Muscle of leg (tissue), 16 donors: ENCODE measurements at places on chromosomes 5 and 9.

DNA sequence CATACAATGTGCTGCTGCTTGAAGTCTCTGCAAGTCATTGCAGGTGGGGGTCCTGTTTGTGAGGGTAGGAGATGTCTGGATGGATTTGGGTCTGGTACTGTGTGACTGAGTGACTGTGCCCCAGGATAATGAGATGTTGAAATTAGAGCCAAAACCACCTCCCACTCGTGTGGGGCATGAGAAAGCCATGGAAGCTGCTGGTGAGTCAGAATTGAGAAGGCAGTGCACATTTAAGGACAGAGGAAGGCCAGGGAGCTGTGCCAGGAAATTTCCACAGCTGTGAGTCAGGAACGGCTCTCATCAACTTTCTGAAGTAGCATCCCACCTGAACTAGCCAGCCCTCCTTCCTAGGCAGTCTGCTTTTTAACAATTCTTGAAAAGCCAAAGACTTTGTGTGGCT is 229.8 kb downstream of the DRD1 start:
- DNase-seq: peak; percentile 39

DNA sequence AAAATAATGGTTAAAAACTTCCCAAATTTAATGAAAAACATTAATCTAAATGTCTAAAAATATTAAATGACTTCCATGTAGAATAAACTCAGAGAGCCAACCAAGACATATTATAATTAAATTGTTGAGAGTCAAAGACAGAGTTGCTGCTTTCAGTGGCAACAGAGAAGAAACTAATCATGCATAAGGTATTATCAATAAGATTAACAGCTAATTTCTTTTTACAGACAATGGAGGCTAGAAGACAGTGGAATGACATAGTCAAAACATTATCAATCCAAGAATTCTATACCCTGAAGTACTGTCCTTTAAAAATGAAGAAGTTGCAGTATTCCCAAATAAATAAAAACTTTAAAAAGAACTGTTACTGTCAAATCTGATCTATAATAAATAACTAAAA is 268.7 kb downstream of the IRX2 start:
- DNase-seq: no peak

DNA sequence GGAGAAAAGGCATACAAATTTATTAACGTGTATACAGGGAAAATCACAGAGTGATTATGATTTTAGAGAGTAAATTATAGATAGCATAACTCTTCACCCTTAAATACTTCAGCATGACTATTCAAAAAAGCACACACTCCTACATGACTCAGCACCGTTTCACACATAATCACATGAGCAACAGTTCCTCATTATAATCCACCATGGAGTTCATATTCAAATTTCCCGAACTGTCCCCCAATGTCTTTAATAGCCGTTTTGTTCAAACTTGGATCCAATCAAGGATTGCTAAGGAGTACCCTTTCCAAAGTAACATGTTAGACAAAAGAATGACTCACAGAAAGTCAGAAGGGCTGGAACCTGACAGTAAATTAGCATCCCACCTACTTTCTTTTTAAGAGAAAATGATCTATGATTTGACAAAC is 32.1 kb downstream of the RAPGEF1 start:
- peak; percentile 70 for DNase-seq

DNA sequence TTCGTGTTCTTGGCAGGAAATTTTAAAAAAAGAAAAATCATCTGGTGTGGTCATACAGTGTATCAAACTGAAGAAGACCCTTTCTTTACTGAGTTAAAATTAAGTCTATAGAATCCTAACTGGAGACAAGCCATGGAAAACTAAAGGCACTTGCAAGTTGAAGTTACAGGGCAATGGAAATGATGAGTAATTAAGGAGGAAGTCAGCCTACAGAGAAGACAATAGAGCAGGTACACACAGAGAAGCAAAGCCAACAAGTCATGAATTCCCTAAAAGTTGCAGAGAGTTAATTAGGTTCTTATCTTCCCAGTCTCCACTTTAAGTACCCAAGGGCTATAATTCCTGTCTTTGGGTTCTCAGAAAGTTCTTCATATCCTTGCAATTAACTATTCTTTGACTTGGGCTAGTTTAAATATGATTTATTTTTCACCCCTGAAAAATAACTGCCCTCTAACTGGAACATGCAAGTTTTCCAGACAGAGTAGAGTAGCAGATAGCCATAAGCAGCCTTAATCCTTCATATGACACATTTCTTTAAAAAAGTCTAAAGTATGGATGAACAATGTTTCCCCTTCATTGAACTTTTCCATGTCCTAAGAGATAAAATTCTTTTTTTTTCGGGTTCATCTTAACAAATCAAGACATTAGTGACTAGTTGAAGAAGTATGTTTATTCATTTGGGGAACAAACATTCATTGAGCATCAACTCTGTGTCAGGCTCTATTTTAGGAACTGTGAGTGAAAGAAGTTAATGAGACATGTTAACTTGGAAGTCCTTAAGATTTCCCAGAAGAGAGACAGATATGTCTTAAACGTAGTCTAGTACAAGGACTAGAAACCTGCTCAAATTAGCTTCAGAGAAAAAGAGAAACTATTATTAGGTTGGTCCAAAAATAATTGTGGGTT is 5.2 kb upstream of the ITGA2 start:
- no peak for DNase-seq

DNA sequence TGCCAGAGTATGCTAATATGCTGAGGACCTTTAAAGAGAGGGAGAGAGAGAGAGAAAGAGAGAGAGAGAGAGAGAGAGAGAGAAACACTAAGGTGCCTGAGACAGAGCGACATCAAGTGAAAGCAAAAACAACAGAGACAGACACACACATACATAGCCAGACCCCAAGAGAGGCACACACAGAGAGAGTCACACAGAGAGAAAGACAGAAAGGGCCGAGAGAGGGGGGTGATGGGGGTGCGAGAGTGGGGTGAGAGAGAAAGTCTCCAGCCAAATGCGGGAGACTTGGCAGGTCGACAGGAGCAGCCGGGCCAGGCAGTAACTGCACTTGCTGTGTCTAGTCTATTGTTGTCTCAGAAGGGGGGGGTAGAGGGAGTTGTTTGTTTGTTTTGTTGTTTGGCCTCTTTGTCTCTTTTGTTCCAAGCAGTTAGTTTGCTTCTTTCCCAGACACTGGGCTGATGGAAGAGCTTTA is 30.1 kb upstream of the NFIB start:
- peak; percentile 88 for DNase-seq

DNA sequence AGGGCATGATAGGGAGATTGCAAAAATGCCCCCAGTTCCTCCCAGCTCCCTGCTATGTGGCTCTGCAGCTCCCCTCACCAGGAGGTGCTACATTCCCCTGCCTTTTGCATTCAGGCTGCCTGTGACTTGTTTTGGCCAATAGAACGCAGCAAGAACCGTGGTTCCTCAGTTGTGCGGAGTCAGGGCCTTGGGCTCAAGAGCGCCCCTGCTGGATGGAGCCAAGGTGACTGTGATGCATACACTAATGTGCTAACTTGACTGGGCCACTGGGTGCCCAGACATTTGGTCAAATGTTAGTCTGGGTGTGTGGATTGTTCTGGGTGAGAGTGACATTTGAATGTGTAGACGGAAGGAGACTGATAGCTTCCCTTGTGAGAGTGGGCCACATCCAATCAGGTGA is 123.3 kb upstream of the MVB12B start:
- no peak for DNase-seq

GRCh38 chr5:73442231-73442811 is 6.3 kb downstream of the FOXD1 start:
- DNase-seq: no peak

- DNase-seq: no peak
These were observed 179.5 kb upstream of the PPP1R2B start for GRCh38 chr5:156670615-156671014.

DNA sequence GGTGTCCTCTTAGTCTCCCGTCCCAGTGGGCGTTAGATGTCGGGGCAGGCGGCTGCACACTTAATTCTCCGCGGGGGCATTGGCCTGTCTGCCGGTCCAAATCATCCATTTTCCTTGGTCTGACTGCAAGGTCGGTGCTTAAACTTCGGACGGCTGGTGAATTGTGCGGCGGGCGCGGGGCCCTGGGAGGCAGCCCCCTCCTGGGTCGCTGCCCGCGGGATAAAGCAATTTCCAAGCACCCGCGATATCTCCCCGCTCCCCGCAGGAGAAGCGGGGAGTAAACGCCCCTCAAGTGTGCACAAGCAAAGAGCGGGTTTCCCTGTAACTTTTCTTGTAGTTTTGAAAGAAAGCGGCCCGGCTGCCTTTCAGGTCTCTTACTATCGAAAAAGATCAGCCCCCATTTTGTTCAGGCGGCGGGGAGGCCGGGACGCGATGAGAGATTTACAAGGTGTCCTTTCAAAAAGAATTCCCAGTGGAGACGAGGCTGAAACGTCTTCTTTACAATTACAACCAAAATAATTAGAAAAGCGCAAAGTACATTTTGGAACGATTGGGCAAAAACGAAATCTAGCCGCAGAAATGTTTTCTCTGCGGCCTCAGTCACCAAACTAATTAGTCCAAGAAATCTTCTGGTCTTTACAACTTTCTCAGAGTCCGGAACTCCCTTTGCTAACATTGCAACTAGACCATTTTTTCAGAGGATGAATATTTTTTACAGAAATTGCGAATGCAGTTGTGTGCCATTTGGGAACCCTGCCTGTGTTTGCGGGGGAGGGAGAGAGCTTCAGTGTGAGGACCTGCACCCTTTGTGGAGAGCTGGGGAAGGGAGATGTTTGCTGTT is 1.8 kb downstream of the IRX1 start:
- DNase-seq: no peak

DNA sequence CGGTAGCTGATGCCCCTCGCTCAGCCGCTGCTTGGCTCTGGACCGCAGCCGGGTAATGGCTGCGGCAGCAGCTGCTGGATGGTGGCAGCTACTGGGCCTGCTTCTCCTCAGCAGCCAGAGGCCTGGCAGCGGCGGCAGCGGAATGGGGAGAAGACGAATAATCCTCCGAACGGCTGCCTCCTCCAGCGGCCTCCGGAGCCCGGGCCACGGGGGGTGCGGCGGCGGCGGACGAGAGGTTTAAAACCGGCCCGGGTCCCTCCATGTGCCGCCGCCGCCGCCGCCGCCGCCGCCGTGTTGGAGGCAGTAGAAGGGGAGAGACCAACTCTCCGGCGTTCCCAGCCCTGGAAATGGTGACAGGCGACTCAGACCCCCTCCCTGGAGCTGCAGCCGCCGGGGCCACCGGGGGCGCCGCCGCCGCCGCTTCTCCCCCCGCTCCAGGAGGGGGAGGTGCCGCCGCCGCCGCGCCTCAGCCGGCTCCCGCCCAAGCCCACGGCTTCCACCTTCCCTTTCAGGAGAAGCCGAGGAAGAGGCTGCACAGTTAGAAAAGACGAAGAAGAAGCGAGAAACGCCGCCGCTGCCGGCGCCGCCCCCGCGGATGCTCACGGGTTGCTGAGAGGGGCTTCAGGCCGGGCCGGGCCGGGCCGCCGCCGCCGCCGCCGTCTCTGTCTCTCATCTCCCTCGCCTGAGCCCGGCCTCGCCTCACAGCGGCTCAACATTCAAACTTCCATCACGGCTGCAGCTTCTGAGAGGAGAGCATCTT is 118.4 kb upstream of the PRSS3 start:
- DNase-seq: peak; percentile 64

DNA sequence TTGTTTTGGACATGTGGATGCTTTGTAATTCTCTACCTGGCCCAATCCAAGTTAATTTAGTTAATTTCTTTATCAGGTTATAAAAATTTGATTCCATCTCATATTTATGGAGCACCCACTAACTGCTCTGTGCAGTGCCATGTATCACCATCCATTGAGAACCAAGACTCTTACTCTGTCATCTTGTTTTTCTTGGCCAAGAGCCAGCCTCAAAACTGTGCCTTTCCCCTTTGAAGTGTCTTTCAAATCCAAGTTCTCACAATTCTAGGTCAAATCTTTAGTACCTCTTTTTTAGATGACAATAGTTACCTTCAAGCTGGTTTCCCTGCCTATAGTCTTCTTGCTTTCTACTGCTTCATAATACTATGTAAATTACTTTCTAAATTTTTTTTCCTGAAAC is 3.2 kb downstream of the COMMD10 start:
- no peak for DNase-seq
